ENCODE measurements at places on chromosomes 3 and 15.

DNA sequence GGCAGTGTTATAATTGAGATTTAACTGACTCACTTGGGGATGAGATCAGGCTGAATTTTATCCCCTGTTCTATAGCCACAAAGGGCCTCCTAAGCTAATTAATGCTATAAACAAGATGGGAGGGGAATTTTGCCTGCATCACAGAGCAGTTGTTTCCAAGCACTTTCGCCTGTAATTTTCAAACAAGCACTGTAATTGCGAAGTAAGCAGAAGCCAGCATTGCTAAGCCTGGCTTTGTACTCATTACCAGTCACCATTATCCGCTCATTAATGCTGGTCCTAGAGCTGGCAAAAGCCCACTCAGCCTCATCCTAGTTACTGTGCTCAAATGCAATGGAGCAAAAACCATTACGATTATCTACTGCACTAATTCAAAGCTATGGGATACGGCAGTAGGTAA is 356.6 kb upstream of the UBE2E2 start:
- DNase-seq, result peak; percentile 1

GRCh38 chr15:78537266-78537905 is 2.9 kb upstream of the PSMA4 start:
- DNase-seq, result no peak

DNA sequence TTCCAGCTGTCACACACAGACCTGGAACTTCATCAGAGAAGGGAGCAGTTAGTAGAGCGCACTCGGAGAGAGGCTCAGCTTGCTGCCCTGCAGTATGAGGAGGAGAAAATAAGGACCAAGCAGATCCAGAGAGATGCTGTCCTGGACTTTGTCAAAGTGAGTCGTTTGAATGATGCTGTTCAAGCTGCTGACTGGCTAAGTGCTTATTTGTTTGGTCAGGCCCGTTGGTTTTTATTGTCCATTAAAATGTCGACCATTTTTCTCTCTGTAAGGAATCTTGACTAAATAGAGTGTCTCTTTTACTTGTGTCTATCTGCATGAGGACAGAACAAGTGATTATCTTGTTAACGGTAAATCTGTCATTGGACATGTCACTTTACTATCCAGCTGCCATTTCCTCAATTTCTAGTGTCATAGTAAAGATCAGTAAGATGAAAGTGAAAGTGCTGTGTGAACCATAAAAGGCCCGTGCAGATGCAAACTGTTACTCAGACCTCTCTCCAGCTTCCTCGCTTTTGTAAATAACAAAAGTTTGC is 56.9 kb downstream of the LRCH3 start:
- no peak for DNase-seq

- DNase-seq, result no peak
Measured at GRCh38 chr3:39448506-39449233, 18.8 kb upstream of the MOBP start.

DNA sequence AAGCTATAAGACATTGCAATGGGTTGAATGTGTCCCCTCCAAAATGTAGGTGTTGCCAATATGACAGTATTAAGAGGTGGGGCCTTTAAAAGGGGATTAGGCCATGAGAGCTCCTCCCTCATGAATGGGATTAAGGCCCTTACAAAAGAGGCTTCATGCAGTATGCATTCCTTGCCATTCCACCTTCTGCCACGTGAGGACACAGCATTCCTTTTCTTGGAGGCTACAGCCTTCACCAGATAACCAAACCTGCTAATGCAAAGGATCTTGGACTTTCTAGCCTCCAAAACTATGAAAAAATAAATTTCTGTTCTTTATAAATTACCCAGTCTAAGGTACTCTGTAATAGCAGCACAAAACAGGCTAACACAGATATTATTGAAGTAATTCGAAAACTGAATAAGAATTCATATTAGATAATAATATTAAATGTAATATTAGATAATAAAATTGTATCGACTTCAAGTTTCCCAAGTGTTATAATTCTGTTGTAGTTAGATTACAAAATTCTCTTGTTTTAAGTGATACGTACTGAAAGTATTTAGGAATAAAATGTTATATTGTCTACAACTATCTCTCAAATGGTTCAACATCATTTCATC is 29.4 kb upstream of the ATP8B4 start:
- DNase-seq, result no peak

DNA sequence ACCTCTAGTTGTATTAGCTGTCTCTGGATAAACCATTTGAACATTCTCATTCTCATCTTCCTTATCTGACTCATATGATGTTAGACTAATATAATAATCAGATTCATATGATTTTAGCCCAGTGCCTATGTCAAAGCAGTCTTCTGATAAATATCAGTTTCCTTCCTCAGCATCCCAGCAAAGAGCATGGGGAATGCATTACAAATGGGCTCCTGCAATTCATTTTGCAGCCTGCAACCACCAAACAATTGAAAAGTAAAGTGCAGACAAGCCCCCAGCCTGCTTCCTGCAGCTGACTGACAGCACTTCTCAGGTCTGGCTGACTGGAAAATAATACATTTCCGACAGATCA is 78.2 kb upstream of the STAC start:
- no peak for DNase-seq

DNA sequence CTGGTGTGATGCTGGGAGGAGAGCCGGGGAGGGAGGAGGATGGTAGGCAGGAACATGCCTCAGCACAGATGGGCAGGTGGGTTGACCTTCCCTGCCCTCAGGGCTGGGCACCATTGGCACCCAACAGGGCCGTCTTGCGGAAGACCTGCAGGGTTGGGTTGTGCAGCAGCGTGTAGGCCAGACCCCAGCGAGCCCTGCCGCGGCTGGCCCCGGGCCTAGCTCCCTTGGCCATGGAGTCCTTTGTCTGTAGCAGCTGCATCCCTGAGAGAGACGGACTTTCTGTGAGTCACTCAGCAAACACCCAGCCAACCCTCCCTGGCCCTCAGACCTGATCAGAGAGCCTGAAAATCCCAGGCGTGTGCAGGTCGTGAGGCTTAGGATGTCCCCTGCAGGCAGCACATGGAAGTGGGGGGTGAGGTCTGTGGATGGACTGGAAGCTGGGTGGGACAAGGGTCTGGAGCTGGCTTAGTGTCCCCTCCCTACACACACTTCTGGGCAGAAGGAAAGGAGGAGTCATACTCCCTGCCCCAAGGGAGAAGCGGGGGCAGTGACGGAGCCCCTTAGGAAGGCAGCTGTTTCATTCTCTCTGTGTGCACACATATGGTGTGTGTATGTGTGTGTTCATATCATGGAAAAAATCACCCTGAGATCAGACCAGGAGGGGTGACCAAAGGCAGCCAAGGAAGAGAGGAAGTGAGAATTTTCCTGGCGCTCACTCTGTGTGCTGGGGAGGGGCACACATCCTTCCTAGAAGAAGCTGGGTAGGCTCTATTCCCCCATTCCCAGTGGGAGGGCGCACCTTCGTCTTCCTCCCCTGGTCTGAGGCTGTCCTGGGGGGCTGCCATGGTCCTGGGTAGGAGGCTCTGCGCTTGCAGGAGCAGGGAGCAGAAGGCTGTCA is 6.7 kb downstream of the ISLR start:
- DNase-seq, result no peak

GRCh38 chr3:197801891-197802778 is 11.1 kb downstream of the LRCH3 start:
- peak; percentile 32 for DNase-seq

- DNase-seq, result no peak
Measured at GRCh38 chr3:36560685-36561084, 180.4 kb downstream of the STAC start.

DNA sequence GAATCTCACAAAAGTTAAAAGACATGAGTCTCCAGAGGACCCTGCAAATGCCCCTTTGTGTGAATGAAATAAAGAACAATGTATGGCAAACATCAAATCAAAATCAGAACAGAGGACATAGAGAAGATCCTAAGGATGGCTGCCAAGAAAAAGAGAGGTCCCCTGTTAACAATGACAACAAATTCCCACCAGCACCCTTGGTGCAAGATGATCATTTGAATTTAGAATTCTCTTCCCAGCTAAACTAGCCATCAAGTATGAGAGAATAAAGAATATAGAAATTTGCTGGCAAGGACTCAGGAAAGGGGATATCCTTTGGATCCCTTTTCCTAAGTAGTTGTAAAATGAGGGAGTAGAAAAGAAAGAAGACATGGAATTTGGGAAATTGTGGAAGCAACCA is 8.2 kb downstream of the GP5 start:
- no peak for DNase-seq

DNA sequence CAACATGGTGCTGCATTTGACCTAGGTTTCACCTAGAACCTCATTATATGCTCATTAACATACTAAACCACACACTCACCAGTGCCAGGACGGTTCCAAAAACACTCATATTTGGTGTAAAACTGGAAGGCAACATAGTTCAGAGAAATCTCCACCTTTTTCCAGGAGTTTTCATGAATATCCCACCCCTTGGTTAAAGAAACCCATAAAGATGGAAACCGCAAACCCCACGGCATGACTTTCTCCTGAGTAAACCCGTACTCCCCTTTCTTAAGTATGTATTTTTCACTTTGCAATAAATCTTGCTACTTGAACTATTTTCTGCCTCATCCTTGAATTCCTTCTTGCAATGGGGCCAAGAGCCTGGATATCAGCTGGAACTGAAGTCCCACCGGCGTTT is 379.3 kb downstream of the MAGI1 start:
- DNase-seq, result no peak

All from NCI-H1105 treated with DMSO at 0.1 percent for 48 hours (cell line).